ENCODE measurements at places on chromosomes 2 and 18.

DNA sequence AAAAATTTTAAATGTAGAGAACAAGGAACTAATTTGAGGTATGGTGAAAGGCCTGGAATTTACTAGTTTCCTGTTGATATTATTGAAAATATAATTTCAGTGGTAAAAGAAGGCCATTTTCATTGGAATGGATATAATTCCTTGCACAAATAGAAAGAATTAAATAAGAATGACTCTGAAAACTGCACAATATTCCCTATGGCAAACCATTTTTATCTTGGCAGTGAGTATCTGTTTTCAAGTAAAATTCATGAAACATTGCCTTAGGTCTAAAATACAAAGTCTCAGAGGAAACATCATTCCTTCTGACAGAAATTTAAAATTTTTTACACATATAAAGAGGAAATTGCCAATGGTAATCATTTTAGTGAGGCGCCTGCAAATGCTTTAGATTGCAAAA is 1468.3 kb downstream of the LRP1B start:
- DNase-seq = no peak

GRCh38 chr2:9984217-9984739 is 32.8 kb downstream of the GRHL1 start:
- DNase-seq = peak; percentile 43

- DNase-seq = no peak
Measured at GRCh38 chr2:12488352-12489318, 228.1 kb upstream of the TRIB2 start.

DNA sequence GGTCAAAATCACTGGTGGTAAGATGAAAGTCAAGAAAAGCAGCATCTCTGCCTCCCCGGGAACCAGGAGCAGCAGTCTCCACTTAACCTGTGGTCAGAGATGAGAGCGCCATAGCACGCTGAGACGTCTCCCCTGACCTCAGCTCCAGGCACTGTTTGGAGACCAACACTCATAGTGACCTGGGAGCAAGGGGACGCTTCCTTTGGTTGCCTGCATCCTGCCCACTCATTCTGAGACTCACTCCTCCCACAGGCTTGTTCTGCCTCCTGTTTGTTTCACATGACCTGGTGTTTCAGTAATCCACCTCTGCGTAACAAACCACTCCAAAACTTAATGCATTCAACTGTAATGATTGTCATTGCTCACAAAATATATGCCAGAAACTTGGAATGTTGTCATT is 139.3 kb downstream of the ACOXL start:
- DNase-seq = no peak

DNA sequence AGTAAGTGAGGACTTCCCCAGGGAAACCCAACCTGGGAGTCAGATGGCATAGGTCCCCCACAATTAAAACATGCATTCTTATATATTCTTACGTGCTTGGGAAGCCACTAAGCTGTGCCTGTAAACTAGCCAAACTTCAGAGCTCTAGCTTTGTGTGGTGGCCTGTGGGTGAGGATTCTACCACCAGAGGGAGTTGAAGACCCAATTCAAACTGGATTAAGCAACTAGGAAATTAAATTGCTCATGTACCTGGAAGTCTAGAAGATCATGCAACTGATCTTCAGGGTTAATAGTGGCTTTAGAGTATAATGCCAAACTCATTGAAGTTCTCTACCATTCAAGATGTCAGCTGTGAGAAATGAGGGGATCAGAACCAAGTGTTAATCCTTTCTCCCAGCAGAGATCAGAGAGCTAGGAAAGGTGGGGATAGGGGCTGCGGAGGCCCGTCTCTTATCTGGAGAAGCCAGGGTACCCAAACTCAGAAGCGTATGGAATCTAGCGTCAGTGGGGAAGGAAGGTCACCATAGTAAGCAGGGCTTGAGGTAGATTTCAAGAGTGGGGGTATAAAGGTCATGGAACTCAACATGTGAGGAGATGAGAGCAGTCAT is 53.2 kb upstream of the CCDC85A start:
- DNase-seq = peak; percentile 40

GRCh38 chr2:240324312-240325015 is 111.0 kb upstream of the GPC1 start:
- DNase-seq = no peak

DNA sequence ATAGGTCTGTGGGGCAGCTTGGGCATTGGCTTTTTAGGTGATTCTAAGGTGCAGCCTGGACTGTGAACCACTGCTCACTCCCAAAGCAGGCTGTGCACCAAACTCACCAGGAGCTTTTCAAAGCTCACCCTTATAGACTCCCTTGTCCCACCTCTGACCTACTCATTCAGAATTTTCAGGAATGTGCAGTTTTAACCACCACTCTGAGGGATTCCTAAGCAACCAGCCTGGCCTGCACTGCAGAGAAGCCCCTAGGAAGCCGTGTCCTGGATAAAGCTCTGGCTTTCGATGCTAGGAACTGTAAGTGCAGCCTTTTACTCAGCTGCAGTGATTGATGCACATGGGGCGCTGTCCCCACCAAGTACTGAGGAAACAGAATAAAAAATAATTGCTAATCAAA is 33.0 kb downstream of the MRO start:
- DNase-seq = peak; percentile 12

- DNase-seq = no peak
Measured at GRCh38 chr18:33575451-33575850, 2.6 kb upstream of the ASXL3 start.

DNA sequence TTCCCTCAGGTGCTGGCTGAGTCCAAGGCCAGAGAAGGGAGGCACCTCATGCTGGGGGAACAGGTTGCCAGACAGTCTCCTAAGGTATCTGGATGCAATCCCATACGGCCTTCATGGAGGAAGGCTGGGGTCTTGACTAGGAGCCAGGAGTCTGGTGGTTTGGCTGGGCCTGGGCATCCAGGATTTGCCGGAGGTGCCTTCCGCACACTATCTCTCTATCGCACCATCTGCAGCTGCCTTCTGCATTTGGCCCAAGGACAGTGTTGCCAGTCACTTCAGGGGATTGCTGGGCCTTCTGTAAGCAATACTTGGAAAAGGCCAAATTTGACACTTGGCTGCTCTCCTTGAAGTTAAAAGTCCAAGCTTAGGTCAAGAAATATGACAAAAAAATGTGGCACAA is 327.2 kb downstream of the EN1 start:
- DNase-seq = no peak

GRCh38 chr2:26691161-26691560 is 1.4 kb upstream of the KCNK3 start:
- no peak for DNase-seq

- DNase-seq = no peak
Measured at GRCh38 chr18:68459968-68460367, 254.9 kb downstream of the TMX3 start.

GRCh38 chr2:238114331-238114841 is 14.2 kb downstream of the ESPNL start:
- no peak for DNase-seq

DNA sequence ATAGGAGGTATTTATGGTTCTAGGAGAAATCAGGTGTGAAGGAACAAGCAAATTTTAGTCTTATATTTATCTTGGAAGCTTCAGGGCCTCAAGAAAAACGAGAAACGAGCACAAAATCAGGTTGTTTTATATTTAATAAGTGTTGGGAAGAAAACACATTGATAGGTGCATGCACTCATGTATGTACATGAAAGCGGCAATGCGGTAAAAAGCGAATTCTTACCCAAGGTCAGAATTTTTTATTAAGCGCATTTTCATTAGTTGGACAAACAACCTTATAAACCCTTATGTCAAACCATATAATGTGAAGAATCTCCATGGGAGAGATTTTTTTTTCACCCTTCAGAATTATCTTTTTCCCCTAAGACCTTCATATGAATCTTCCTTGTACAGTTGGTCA is 25.4 kb downstream of the SLC66A3 start:
- no peak for DNase-seq

- DNase-seq = no peak
Measured at GRCh38 chr2:176181551-176181950, 6.9 kb upstream of the HOXD1 start.

GRCh38 chr2:117786520-117786919 is 28.0 kb upstream of the DDX18 start:
- DNase-seq = no peak

GRCh38 chr18:35507623-35508022 is 9.9 kb upstream of the INO80C start:
- no peak for DNase-seq

GRCh38 chr18:68607852-68608251 is 107.1 kb downstream of the TMX3 start:
- DNase-seq = no peak

- DNase-seq = peak; percentile 18
Measured at GRCh38 chr2:61426267-61426897, 44.5 kb downstream of the USP34 start.

DNA sequence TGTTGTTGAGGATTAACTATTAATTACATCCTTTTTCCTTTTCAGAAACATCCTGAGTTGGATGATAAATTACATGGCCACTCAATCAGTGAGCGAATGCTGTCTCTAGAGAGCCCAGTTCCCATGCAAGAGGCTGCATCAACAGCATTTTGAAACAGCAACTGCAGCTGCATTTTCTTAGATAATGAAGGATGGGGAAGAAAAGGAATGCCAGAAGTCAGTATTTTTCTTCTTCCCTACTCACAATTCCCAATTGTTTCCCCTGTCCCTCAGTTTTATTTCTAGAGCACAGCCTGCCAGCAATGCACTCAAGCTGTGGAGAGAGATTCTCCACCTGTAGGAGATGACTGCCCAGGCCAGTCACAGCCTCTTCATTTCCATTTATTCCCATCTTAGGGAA is 6.9 kb downstream of the SCN7A start:
- DNase-seq = no peak

- no peak for DNase-seq
Measured at GRCh38 chr2:236934656-236935055, 151.0 kb upstream of the COPS8 start.
